ENCODE measurements at places on chromosomes 16 and 17.

DNA sequence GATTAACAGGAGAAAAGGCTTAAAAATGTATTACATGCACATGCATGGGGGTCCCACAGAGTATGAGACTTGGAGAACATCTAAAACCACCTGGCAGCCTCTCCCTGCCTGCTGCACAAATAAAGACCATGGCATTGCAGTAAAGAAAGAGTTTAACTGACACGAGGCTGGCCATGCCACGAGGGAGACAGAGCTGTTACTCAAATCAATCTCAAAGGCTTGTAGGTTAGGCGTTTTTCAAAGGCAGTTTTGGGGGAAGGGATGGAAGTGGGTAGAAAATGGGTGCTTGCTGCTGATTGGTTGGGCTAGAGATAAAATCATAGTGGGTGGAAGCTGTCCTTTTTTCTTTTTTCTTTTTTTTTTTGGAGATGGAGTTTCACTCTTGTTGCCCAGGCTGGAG lies 17.3 kb upstream of the PSMD7 start:
- no peak for DNase-seq

DNA sequence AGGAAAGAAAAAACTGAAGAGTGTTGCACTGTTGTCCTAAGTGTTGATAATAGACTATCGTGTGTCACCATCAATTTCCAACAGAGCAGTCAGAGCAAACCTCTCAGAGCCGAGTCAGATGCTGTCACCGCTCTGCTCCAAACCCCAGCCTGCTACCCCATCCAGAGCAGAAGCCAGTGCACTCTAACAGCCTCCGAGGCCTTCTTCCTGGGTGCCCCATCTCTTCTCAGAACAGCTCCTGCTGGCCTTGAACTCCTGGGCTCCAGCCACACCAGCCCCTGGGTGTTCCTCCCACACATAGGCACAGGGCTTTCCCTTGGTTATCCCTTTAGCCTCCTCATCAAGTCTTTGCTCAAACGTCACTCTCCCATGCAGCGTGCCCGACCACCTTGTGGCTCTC lies 21.0 kb downstream of the MEIOB start:
- no peak for DNase-seq

DNA sequence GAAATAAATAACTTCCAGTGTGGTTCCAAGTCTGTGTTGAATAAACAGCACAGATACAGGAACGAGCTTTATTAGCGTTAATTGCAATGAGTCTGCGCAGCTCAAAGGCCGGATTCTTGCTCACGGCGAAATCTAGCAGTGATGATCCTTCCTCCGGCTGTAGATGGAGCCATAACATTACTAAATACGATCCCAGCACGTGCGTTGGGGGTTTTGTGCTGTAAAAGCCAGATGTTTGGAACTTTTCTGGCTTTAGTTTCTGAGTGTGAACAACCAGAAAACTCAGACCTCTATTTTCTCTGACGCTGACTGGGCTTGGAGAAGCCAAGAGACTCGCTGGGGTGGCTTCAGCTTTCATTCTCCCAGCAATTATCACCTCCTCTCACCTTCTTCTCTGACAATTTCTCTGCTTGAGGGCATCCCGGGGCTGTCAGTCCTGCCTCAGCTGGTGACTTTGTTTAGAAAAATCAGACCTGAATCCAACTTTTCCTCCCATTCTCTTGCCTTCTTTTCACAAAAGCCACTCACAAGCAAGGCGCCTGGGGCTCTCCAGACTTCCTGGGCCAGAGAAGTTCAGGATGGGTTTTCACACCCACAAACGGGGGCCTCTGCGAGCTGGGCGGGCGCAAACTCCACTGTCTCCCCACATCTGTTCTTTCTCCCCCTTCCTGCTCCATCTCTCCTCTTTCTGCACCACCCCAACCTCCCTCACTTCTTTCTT lies 47.1 kb upstream of the AKTIP start:
- DNase-seq = peak; percentile 75

DNA sequence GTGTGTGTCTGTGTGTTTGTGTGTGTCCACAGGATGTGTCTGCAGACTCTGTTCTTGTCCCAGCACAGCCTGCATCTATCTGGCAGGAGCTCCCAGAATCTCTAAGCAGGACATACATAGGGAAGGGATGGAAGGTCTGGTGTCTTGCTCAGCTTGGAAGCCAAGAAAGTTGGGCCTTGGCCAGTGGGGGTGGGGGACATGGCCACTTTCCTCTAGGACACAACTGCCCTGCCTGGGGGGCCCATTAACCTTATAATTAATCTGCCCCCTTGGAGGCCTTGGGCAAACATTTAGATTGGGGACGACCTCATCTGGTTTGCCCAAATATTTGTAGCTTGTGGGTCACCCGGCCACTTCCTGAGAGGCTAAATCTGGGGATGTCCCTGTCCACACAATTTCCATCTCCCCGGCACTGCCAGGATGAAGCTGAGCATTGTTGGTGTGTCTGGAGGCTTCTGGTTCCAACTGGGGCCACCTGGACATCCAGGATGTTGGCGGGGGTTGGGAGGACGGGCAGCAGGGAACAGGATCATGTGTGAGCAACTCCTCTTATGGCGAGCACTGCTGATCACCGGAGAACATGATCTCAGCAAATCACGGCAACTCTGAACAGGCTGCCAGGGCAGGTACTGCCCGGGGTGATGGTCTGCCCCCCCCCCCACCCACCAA lies 17.2 kb upstream of the FOXF1 start:
- DNase-seq = no peak

DNA sequence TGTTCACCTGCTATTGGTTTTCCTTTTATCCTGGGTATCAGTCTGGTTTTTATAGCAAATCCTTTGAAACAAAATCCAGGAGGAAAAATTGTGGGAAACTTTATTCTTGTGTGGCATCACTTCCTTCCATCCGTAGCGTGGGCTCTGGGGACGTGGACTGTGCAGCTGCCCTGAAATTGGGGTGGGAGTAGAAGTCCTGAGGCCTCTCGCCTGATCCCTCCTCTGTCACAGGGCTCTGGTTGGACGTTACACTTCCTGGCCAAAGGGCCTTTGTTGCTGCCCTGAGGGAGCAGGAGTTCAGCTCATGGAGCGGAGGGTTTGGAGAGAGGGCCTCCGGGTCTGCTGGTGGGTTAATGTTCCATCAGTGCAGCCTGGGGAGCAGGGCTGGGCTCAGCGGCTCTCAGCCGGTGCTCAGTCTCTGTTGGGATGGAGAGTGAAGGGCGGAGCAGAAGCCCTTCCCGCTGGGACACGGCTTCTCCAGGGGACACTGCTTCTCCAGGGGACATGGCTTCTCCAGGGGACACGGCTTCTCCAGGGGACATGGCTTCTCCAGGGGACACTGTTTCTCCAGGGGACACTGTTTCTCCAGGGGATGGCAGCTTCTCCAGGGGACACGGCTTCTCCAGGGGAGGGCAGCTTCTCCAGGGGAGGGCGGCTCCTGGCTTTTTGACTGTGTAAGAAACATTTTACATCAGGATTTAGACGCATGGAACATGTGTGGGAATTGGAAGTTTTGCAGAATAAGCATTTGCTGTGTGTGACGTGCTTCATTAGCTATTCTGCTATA lies 15.2 kb upstream of the RPL13 start:
- no peak for DNase-seq

DNA sequence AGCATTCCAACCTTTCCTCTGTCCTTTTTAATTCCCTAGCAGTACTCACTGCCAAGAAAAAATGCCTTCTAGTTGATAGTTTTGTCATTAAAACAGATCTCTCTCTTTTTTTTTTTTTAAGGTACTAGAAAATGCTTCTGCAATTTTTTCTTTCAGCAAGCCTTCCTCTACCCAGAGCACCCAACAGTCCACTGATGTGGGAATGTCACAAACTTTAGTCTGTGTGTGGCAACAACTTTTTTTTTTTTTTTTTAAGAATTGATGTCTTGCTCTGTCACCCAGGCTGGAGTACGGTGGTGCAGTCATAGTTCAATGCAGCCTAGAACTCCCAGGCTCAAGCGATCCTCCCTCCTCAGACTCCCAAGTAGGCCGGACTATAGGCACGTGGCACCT lies 34.7 kb downstream of the CDRT15 start:
- no peak for DNase-seq

DNA sequence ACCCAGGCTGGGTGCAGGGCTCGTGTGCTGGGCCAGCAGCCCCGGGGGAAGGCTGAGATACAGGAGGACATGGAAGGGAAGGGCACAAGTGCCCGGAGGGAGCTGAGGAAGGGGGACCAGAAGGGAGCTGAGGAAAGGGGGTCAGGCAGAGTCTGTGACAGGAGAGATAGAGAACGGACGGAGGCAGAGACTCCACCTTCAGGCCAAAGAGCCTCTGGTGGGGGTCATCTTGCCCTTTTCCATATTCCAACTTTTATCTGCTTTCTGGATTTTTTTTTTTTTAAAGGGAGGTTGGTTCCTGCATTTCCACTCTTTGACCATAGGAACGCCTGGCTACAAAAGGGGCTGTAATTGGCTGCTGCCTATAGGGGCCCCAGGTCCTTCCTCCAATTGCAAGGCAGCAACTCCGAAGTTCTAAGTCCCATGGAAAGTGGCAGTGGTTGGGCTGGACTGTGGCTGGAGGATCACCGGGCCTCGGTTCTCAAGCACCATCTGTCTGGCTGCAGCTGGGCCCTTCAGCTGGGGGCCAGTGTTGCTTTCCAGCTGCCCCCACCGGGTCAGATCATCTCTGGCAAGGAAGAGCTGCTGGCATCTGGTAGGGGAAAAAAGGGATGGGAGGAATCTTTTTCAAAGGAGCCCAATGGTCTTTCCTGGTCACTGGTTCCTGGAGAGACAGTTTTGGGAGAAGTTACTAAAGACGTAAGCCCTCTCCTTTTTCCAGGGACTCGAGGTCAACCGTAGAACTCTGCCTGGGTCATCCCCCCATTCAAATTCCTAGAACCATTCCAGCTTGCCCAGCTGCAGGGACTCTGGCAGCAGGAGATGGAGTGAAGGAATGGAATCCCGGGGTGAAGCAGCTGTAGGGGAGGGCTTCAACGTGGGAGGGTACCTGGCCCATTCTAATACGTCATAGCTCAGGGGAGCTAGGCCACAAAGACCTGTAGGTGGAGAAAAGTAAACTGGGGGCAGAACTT lies 13.1 kb upstream of the MRPS23 start:
- no peak for DNase-seq

Data from right renal cortex interstitium (tissue), 3 donors.